ENCODE measurements at places on chromosomes 5 and 9.

GRCh38 chr5:42949348-42950115, 90.6 kb downstream of the ANXA2R start:
- peak; percentile 48 for DNase-seq

DNA sequence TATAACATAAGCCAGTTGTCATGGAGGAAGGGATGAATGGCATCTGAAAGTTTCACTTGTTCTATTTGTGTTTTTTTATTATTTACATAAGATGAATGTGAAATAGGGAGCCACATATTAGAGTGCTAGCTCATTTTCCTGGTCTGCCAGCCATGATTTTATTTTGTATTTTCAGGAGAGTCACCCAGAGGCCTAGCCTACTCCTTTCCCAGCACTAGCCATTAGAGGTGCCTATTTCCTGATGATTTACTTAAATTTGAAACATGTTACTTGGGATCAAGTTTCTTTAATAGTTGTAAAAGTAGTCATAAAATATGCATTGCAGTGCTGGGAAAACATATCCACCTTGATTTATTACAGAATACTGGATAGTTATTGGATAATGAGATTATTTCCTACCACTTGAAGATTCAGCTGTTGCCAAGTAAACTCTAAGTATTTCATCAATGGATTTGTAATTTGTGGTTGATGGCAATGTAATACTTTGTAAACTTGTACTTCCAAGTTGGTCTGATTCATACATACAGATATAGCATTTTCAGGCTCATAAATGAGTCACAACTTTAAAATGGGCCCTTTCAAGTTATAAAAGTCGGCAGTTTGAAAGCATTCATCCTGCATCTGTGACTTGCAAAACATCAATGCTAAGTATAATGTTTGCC, 50.8 kb downstream of the KCNN2 start:
- DNase-seq, result no peak

- DNase-seq, result no peak
These were observed 41.3 kb upstream of the HAND1 start for GRCh38 chr5:154519359-154519758.

DNA sequence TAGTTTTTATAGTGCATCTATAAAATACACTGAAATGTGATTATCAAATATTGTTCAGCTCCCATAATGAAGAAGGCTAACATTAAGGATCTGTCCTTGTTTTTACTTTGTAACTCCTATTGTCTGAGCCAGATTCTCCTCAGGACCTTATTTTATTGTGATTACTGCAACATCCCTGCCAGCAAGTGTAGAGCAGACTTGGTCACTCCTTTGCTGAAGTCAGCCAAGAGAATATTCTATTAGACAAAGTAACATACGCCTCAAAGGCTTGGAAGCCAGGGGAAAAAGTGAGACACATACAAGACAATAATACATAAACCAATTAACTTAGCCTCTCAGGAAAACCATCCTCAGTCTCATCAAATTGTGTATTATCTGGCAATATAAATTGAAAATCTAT, 269.6 kb downstream of the ARL15 start:
- no peak for DNase-seq

- no peak for DNase-seq
These were observed 102.9 kb upstream of the LRRTM2 start for GRCh38 chr5:138978080-138978479.

DNA sequence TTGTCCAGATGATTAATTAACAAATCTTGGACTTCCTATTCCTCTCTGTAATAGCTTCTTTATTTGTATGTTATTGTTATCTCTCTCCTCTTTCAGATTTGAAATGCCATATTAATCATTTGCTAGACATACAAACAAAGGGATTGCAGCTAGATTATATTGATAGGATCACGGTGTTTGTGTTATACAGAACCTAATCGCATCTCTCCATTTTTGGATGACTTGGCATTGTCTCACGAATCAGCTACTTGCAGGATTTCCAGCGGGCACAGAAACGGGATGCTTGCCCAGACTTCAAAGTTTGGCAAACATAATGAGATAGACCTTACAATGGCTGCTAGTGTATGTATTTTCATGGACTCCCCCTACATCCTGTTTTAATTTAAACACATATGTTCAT, 368.1 kb downstream of the TLE4 start:
- no peak for DNase-seq

DNA sequence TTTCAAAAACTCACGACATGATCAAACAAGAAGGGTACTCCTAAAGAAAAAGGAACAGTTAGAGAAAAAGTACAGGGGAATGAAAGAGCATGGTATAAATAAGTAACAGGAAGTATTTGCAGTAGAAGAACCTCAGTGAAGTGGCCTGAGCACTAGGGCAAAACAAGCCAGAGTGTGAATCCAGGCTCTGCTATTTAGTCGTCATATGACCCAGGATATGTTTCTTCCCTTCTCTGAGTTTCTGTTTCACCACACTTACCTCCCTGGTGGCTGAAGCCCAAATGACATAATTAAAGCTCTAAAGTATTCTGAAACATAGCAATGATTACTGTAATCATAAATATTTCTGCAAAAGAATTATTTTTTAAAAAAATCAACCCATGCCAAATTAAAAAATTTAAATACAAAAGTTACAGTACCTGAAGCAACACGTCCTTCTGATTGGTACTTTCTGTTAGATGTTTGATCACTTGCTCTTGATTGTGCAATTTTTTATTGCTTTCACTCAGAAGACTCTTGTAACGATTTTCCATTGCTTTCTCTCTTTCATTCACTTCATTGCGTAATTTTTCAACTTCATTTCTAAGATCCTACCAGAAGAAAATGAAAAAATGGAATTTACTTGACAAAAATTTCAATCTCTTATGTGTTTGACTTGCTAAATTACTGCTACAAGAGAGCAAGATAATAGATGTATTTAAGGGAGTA, 88.9 kb downstream of the CDK5RAP2 start:
- no peak for DNase-seq

DNA sequence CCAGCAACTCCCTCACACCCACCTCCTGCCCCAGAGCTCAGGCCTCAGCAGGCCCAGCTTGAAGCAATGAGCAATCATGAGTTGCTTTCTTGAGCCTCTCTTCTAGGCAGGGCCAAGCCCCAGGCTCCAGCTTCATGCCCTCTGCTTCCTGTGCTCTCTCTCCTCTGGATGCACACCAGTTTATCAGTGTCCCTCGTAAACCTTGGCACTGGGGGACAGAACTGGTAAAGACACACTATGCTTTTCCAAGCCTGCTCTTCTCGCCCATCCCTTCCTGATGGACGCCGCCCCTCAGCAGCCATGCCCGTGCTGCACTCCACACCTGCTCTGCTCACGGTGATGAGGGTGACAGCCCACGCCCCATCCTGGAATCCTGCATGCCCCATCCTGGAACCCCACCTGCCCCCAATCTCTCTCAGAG, 49.4 kb upstream of the ORM1 start:
- no peak for DNase-seq

DNA sequence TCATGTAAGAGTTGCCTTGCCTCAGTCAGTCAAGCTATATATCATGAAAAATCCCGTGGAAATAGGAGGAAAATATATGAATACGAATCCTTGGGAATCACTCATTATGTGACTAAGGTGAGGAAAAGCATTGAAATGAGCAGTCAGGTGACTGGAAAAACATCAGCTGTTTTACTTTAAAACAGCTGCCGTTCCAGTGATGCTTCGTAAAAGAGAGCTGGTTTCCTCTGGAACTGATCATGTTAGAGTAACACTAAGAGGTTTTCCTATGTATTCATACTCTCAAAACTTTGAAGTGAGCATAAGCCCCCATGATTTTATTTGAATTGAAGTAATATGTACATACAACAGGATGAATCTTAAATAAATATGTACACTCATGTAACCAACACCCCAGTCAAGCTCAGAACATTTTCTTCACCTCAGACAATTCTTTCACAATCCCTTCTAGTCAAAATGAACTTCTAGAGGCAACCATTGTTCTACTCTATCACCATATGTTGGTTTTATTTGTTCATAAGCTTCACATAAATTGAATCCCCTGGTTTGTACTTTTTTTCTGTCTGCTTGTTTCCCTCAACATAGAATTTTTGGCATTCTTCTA, 107.7 kb downstream of the SLC25A46 start:
- no peak for DNase-seq

All from T follicular helper cell (primary cell).